ENCODE measurements at places on chromosomes 1 and 21. TPM values are rescaled to one million over a fixed set of nuclear protein-coding genes. Genes with fewer than 3 reads are reported as not detected.

Gene KCNT2
- total RNA-seq = 8.0 TPM

Gene TNFRSF18
- not detected for total RNA-seq

Gene NPHP4
- 9.6 TPM for total RNA-seq

Gene LEFTY1
- not detected for total RNA-seq

Gene SMG7
- total RNA-seq = 29.0 TPM

Gene LORICRIN
- total RNA-seq = not detected

Data from fibroblast of the aortic adventitia (primary cell).